ENCODE measurements at places on chromosomes 2 and 18.

- DNase-seq = no peak
Measured at GRCh38 chr2:78068808-78069207, 546.6 kb upstream of the LRRTM4 start.

DNA sequence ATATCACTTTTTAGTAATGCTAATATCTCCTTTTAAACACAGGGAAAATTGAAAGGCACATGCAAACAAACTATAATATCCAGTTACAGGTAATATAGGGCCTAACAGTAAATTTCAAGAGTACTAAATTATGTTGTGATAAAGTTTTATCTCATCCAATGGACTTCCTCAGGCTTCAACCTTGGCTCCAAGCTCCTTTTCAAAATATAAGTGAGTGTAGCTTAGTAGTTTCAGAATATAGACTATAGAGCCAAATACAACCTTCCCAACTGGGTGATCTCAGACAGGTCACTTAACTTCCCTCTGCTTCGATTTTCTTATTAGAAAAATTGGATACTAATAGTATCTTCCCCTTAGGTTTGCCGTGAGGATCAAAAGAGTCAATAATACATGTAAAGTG is 93.5 kb upstream of the PARD3B start:
- DNase-seq = no peak

GRCh38 chr18:272650-273049 is 4.8 kb upstream of the THOC1 start:
- no peak for DNase-seq

- DNase-seq = peak; percentile 64
Measured at GRCh38 chr2:118371515-118371914, 283.2 kb downstream of the INSIG2 start.

- DNase-seq = no peak
Measured at GRCh38 chr2:196258407-196258806, 87.0 kb upstream of the STK17B start.

DNA sequence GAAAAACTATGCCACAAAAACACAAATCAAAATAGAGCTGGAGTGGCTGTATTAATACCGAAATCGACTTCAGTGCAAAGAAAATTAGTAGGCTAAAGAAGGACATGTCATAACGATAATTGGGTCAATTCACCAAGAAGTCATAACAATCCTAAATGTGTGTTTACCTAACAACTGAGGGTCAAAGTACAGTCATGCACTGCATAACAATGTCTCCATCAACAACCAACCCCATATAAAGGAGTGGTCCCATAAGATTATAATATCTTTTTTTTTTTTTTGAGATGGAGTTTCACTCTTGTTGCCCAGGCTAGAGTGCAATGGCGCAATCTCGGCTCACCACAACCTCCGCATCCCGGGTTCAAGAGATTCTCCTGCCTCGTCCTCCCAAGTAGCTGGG is 87.5 kb downstream of the NAB1 start:
- no peak for DNase-seq

DNA sequence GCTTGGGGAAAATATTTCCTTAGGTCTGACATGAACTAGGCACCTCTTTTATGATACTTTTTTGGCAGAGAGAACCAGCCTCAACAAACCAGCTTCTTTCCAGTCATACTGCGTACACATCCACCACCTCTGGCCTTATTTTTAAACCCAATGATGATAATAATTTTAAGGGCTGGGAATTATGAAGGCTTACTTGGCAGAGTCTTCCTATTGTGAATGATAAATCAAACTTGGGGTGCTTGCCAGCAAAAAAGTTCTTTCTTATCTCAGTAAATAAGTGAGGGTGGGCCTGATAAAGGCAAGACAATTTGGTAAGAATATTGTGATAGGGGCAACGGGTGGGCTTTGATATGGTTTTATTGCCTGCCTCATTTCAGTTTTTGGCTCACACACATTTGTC is 1230.2 kb upstream of the ZEB2 start:
- no peak for DNase-seq

GRCh38 chr2:65256054-65256453 is 28.4 kb downstream of the ACTR2 start:
- DNase-seq = no peak

GRCh38 chr18:36015629-36016028 is 43.1 kb downstream of the RMP24 start:
- no peak for DNase-seq

DNA sequence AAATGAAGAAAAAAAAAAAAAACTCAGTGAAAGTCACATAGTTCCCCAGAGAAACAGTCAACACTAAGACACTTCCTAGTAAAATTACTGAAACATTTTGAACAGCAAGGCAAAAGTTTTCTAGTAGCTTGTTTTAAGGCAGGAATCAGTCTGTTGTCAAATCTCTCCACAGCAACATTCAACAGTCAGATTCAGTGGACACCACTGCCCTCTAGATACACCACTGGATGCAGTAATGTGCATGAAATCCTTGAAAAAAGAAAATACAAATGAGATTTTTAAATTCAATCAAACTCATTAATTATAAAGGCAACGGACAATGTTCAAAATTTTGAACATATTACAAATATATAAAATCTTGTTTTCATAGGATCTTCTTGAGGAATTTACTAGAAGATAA is 46.4 kb downstream of the GRB14 start:
- DNase-seq = no peak

DNA sequence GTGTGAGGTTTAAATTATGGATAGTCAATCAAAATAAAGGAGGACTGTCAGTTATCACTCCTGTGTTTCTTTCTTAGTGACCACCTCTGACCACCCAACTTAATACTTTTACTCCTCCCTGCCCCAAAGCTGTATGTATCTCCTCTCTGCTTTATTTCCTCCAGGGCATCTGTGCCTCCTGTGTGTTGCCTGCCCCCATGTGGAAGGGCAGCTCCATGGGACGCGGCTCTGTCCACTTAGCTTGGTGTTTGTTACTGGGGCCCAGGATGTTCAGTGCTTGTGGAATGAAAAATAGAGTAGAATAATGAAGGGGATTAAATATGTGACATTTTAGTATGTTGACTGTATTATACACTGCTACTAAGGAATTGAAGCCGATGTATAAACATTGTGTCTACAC is 9.8 kb downstream of the ACP1 start:
- no peak for DNase-seq

DNA sequence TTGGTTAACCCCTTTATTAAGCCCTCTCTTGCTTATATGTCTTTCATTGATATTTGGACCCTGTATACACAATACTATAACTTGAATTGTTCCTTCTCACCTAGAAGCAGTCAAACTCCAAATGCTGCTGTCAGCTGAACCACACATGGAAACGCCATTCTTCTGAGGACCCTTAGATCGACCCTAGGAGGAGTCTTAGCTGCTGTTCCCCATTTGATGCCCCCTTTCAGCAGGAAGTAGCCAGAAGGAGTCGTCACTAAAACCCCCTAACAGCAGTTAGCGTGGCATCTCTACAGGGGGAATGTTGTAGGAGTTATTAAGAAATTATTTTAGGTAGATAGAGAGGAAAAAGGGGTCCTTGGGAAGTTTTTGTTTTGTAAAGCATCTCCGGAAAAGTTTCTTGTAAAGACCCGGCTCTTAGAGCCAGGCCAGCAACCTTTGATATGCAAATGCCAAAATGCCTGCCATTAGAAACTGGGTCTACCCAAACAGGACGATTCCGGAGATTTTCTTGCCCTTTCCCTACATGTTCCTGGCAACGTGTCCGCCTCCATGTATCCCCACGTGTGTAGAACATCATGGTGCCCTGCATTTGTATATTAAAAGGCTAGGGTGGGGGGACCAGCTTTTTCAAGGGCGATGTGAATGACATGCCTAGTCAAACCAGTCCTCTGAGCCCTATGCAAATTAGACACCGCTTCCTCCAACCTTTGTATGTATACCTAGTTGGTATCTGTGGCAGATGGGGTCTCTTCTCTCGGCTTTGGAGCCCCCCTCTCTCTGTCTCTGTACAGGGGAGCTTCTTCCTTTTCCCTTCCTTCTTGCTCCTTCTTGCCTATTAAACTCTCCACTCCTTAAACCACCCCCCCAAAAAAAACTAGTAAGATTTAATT is 638.4 kb upstream of the POU3F3 start:
- no peak for DNase-seq

DNA sequence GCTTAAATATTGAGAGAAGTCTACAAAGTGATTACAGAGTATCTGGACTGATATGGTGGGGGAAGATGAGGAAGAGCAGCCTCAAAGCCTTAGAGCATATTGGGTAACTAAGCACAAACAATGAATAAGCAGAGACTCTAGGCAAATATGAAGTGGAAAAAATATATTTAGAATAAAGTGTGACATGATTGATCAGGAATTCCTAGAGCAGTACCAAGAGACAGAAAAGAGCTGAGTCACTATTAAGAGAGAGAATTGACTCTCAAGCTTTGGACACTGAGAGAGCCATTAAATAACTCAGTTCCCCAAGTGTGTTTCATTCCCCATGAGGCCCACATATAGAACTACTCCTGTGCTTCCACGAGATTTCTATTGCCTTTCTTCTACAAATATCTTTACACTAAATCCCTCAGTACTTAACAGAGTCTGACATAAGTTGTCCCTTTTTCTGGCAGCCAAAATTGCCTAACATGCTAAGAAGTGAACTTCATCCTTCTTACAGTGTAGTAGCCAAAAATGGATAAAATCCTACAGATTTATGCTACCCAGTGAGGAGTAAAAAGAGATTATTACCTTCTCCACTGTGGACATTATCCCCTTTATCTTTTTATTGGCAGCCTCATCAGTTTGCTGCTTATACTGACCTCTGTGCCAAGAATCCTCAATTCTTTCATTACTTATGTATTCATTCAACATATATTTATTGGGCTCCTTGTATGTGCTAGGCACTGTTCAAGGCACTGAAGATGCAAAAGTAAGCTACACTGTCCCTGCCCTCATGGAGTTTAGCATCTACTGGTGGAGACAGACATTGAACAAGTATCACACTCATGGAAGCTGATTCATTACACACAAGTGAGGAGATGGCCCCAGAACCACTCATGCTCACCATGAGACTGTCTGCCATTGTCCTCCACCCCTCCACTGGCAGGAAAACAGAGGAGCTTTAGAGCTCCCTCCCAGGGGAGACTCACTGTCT is 45.4 kb downstream of the SLC40A1 start:
- no peak for DNase-seq

DNA sequence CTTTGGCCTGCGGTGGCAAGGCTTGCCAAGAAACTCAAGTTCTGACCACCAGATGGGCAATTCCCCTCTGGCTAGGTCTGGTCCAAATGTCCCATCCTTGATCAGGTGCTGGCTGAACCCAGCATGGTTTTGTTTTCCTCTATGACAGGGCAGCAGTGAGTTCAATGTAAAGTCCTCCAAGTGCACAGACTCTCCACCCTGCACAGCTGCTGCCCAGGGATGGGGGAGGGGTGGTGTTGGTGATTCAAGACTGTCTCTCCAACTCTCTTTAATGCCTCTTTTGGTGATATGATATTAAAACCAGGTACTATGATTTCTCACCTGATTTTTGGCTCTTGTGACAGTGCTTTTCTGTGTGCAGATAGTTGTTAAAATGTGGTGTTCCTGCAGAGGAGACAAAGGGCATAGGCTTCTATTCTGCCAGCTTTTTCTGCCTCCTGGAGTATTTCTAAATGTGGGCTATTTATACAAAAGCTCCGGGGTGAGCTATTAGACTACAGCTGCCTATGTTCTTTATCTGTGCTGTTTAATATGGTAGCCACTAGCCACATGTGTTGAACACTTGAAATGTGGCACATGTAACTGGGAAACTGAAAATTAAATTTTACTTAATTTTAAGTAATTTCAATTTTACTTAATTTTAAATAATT is 64.0 kb upstream of the STK39 start:
- DNase-seq = peak; percentile 8

Measured in nephron progenitor cell (in vitro differentiated cells).